Glutamatergic neuron (in vitro differentiated cells): ENCODE measurements at places on chromosomes 3 and 15. TPM values are rescaled to one million over a fixed set of nuclear protein-coding genes. Genes with fewer than 3 reads are reported as not detected.

TM4SF18 gene
- not detected for total RNA-seq

NEO1 gene
- total RNA-seq, result 157 TPM

MEGF11 gene
- total RNA-seq, result 2.6 TPM

DNA sequence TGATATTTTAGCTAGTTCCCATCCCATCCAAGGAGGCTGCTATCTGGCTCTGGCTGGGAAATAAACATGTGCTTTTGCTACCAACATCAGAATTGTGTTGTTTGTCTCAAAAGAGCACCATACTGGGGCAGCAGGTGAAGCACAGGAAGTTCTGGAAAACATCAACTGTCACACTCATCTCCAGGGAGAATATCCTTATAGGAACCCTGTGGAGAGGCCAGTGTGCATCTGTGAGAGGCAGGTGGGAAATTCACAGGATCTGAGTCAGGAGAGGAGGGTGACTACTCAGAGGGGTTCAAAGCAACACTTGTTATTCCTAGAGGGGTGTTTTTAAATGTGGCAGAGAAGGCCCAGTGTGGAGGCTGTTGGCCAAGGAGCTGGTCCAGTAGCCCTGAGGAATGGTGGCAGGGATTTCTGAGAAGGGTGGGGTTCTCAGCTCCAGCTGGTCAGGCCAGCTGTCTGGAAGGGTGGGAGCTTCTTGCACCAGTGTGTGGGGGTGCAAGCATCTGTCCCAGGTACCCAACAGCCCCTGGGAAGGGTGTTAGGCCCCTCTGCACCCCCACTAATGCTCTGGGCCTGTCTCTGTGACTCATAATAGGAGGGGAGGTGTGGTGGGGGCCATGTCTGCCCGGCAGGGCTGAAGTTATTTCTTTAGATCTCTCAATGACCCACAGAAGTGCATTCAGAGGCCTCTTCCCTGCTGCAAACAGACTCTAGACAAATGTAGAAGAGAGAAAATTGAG, 28.7 kb downstream of the RPSA start:
- no peak for DNase-seq

- DNase-seq, result no peak
Observed at GRCh38 chr3:2420919-2421318, 322.3 kb downstream of the CNTN4 start.
